ENCODE measurements at places on chromosomes 7 and 10.
A peak's percentile ranks its signal among the peaks of the same experiment; 100 is the strongest.

GRCh38 chr10:11921800-11922392, 98.7 kb downstream of the PROSER2 start:
- DNase-seq: no peak

DNA sequence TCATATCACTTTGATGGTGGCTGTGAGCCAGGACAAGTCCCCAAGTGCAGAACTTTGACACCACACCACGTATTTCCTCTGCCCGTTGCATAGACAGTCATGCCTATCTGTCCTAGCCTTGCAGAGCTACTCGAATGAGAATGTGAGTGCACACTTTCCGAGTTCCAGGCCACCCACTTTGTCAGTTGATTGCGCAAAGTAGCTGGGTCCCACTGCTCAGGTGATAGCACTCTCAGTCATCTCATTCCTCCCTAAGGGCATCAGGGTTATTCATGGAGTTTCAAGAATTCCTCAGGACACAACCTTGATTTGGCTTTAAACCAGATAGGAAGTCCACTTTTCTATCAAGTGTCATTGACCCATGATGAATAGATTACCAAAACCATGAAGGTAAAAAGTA, 19.3 kb downstream of the LSM5 start:
- DNase-seq: no peak

DNA sequence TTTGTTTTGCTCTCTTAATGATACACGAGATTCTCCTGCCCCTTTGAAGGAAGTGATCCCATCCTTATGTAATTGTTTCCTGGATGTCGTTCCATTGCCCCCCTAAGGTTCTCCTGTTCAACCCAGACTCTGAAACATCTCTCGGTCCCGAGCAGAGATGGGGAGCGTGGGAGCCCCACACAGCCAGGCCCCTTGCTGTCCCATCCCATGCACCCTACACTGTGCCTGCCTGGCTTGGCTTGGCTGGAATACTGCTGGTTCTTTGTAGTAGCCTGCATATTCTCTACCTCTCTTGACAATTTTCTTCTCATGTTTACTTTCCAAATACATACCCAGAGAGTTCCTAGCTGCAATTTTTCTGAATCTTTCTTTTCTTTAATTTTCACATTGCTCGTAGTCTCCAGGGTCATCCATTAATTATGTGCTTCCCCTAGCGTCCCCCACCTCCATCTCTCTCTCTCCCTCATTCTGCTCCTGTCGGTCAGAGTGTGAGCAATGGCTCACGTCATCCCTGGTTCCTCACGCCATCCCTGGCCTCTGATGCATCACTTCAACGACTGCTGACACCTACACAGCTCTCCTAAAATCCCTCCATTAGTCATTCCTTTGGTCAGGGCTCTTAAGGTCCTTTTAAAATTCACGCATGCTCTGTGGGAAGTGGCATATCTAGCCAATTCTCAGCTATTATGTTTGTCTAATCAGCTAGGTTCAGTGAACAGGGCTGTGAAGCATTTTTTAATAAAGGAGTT, 32.5 kb upstream of the GPR158 start:
- no peak for DNase-seq

DNA sequence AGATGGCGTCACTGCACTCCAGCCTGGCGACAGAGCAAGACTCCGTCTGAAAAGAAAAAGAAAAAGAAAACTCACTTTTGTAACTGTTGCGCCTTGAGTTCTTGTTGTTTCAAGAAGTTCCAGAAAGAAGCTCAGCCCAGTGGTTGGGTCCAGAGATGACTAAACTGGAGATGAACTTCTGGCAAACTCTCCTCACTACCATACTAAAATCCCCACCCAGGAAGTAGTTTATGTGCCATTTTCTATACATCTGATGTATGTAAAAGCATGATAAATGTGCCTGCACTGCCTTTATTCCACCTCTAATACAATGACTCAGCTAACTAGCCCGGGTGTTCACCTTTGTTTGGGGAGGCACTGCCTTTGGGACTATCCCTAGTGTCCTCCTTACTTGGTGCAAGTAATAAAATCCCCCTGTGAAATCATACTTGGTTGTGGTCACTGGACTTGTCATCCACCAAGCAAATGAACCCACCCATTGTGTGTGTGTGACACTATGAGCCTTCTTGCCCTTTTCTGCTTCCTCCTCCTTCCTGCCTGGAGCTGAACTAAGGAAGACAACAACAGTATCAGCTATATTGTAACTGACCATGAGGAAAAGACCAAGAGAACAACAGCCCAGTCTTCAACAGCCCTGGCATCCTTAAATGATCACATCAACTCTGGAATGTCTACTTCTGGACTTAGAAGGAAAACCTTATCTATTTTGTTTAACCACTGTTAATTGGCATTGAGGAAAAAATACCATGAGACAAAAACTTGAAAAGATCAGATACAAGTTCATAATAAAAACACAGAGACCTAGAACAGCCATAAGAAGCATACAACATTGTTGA, 33.6 kb downstream of the JMJD1C start:
- DNase-seq: no peak

DNA sequence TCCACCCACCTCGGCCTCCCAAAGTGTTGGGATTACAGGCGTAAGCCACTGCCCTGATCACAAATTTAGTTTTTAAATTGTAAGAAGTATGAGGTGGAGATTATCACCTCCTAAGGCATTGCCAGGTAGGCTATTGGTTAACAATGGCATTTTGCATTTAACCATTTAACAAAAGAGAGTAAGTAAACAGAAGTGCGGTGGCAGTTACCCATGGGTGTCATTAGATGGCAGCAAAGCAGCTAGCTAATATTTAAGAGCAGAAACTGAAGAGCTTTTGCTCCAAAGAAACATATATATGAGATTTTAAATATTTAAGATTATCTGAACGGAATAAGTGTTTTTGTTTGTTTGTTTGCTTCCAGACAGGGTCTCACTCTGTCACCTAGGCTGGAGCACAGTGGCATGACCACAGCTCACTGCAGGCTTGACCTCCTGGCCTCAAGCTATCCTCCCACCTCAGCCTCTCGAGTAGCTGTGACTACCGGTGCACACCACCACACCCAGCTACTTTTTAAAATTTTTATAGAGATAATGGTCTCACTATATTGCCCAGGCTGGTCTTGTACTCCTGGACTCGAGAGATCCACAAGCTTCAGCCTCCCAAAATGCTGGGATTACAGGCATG, 325.5 kb upstream of the C7orf33 start:
- no peak for DNase-seq

GRCh38 chr7:156612930-156613329, 27.6 kb upstream of the RNF32 start:
- no peak for DNase-seq

- DNase-seq: no peak
Observed at GRCh38 chr7:38452681-38453108, 178.5 kb downstream of the AMPH start.

DNA sequence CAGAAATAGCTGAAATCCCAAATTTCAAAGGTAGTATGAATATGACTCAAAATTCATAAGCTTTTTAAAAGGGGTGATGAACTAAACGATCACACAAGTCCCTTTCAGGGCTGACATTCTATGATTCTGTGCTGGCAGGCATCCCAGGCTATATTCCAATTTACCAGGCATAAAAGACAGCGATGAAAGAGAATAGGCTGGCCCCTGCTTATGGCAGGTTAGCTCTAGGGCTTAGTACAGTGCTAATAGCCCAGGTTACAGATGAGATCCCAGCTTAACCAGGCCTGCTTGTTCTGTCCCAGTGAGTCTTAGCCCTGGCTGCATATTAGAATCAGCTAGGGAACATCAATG, 56.4 kb downstream of the CDHR3 start:
- no peak for DNase-seq

DNA sequence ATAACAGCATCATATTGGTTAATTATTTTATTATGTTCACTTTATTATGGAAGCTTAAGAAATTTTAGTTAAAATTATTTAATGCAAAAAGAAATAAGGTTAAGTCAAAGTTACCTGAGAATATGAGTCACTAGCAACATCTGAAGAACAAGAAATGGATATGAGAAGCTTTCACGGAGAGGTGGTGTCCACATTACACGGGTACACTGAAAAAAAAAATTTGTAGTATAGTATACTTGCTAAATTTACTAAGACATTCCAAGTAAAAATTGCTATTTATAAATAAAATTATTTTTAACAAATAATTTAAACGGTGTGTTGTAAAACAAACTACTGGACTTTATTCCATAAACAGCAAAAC, 63.9 kb downstream of the DPY19L1 start:
- DNase-seq: no peak

DNA sequence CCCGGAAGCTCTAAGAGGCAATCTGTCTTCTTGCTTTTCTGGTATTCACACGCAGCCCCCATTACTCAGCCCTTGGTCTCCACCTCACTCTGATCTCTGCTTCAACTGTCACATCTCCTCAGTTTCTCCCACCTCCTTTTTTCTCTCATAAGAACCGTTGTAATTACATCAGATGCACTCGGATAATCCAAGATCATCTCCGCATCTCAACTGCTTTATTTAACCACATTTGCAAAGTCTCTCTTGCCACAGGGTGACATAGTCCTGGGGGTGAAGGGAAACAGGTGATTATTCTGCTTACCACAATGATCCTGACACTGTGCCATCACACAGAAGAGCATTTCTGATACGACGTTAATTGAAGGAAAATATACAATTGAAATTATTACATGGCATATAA, 79.9 kb downstream of the HACD1 start:
- no peak for DNase-seq

DNA sequence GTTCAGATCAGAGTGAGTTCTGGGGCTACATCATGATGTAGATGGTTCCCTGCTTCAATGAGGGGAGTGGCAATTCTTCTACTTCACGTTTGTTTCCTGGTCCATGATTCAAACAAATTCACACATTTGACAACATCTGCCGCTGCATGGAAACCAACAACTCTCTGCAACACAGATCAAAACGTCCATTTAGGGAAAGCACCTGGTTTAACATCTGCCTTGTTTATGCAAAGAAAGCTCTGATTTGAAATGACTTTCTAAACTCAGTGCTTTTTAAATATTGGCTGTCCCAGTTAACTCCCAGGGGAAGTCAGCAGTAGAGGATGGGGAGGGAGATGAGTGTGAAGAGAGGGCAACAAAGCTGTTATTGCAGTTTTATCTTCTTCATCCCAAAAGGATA, 93.8 kb downstream of the GAD2 start:
- DNase-seq: no peak

DNA sequence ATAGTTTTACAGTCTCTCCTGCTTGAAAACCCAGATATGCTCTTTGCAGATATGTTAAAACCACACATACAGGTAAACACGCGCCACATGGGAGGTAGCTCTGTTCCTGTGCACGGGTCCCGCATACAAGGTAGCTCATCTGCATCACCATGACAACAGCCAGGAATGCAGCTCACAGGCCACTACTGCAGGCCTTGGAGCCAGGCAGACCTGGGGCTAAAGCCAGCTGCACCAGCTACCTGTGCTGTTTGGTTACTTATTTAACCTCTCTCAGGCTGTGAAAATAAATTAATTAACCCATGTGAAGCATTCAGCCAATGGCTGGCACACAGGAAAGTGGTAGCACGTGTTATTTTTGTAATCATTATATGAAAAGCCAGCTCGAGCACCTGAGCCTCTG, 428.3 kb downstream of the TNS3 start:
- peak; percentile 3 for DNase-seq

- DNase-seq: no peak
Observed at GRCh38 chr10:128498378-128498730, 372.1 kb upstream of the MKI67 start.

- DNase-seq: peak; percentile 71
Observed at GRCh38 chr7:96548664-96549063, 161.0 kb downstream of the SEM1 start.

GRCh38 chr10:129057856-129058663, 409.0 kb upstream of the MGMT start:
- DNase-seq: no peak

DNA sequence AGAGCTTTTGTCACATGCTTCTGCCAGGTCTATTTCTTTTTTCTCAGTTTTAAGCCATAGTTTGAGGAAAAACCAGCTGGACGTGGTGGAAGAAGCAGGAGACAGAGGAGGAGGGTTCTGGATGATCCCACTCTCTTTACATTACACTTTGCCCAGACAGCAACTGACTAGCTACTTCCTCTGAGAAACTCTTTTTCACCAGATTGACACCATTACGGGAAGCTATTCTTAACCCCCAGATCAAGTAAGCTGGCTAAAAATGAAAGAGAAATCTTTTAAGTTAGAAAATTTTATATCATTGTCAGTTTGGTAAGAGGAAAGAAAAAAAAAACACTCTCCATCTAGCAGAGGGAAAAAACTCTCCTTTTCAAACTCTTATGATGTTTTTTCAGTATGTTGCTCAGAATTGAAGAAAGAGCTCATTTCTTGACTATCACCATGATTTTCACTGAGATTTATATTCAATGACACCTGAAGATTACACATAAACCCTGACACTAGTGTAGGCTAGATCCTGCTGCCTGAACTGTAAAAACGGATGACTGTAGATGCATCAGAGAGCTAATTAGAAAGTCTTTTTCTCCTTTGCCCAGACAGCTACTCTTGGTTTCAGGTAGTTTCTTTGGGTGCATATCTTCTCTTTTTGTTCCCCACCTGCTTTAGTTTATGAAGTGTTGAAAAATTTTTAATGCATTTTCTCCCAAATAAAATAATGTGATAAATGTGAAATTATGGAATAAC, 203.1 kb downstream of the TFEC start:
- no peak for DNase-seq

DNA sequence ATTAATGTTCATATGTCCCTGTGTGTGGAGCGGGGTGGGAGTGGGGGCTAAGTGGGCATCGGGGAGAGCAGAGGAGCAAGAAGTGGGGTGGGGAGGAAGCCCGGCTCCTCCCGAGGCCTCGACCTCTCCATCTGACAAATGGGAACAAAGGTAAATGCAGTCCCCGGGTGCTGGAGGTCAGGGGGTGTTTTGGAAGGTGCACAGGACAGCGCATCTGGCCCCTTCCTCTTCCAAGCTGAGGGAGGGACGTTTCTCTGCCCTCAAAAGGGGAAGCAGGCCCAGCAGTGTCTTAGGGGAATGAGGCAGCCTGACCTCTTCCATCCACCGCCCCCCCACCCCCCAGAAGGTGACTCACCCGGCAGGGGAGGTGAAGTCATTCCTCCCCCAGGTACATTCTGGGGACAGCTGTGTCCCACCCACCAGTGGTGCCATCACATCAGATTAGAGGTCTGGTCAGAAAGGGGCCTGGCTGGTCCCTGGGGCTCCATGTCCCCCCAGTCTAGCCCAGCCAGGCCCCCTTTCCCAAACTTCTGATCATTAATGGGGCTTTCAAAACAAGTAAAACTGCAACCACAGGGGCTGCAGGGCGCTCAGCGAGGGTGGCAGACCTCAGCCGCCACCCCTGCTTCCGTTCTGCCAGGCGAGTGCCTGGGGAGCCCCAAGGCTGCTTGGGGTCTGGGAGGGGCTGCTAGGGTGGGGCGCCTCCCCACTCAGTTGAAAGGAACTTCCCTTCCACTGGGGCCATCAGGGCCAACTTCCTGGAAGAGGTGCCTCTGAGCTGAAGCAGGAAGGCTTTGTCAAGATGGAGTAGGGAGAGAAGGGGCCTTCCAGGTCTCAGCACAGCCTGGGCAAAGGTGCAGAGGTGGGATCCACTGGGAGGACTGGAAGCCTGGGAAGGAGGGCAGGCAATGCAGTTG, 10.8 kb downstream of the LFNG start:
- no peak for DNase-seq

DNA sequence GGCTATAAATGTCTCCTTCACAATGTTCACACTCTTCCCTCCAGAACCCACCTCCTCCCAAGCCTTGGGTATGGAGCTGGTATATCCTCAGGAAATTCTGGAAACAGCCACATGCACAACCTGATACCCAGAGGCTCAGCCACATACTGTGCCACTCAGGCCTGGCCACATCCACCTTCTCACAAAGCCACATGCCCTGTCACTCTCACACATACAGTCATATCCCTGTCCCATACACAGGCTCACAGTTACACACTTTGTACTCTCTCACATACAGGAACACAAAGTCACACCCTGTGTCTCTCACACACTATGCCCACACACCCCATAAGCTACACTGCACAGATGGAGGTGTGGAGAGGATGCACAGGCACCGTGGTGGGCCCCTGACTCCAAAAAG, 10.1 kb downstream of the KCNIP2 start:
- DNase-seq: no peak

Measured in LNCaP clone FGC (cell line).